Nucleus accumbens (tissue), 56 donors: ENCODE measurements at places on chromosomes 5 and 9.

DNA sequence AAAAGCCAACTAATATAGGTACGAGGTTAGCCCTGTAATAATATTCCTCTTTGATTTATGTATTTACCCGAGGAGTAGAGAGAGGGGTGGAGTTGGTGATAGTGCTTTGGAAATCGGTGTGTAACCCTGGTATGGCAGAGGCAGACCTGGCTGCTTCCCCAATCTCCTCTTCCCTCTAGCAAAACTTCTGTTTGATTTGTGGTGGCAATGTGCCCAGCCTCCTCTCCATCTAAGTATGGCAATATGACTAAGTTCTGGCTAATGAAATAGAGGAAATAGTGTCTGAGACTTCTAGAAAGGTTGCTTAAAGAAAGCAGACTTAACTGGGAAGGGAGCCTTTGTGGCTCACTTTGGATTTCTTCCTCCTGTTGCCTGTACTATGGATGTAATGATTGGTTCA lies 491.1 kb downstream of the ENC1 start:
- no peak for DNase-seq

DNA sequence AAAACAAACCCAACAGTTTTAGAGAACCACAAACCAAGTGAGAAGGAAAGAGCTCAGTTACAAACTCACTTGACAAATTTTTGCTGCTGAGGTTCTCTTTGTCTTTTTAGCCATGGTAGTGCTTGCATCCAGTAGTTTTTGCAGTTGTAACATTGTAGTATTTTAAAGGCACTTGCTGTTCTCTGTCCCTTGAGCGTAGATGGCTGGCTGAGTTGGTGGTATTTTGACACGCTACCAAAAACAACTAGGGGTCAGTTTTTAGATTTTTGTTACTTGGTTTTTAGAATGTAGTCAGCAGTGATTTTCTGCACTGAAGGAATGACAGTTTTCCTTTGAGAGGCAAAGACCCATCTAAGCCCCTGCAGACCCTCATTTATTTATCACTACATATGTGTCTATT lies 58.0 kb downstream of the TLE4 start:
- DNase-seq, result no peak

DNA sequence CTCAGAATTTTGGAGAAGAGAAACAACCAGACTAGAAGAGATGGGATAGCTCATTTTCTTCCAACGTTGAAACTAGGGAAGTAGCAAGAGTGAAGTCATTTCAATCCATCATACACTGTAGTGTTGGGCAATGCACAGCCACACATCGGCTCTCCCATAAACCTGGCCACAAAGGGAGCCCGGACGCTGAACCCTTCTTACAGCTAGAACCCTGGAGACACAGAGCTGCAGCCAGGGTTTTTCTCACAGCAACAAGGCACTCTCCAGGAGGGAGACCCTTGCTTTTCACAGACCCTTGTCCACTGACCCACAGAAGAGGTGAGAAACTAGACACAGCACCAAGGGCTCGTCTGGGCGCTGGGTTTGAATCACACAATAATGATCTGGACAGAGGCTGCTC lies 101.4 kb upstream of the FSTL4 start:
- DNase-seq, result no peak

DNA sequence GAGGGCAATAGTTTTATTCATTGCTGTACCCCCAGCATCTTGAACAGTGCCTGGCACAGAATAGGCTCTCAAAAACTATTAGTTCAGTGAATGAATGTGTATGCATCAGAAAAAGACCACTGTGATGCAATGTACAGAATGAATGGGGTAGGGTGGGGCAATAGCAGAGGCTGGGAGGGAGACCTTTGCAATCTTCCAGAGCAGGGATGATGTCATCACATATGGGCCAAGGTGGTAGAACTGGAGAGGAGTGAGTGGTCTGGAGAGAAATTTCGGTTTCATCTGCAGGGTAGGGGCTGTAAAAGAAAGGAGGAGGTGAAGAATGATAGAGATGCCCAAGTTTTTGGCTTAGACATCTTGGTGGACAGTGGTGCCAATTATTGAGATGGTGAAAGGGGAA lies 23.4 kb upstream of the ARAP3 start:
- DNase-seq, result no peak

- no peak for DNase-seq
Measured at GRCh38 chr9:137317718-137318511, 15.8 kb upstream of the NRARP start.
